ENCODE measurements at places on chromosomes 12 and 14. TPM values are rescaled to one million over a fixed set of nuclear protein-coding genes. Genes with fewer than 3 reads are reported as not detected.

- no peak within 1 kb of the TSS for H3K27ac ChIP-seq
- peak within 1 kb of the TSS; percentile 49 for H3K4me3 ChIP-seq
- H3K4me1 ChIP-seq: peaks cover 2% of the 10 kb centered on the region
These were observed at the start of gene B4GALNT3 for GRCh38 chr12:459430-460258. TSS of gene B4GALNT3 (plus strand) at chr12:459939. CDS start at chr12:460377, 438 bp downstream.

Gene NGB
- total RNA-seq: not detected

GRCh38 chr12:121778567-121779421 is 14.7 kb downstream of the RHOF start:
- no peak overlapping the region for H3K4me3 ChIP-seq
- no peaks in the 10 kb centered on the region for H3K36me3 ChIP-seq
- H3K27ac ChIP-seq: no peak overlapping the region
- H3K27me3 ChIP-seq: no peaks in the 10 kb centered on the region
- no peak for DNase-seq

Gene LMO3
- 1.3 TPM for total RNA-seq

- no peak overlapping the region for H3K27ac ChIP-seq
- peaks cover 8% of the 10 kb centered on the region for H3K4me1 ChIP-seq
- no peaks in the 10 kb centered on the region for H3K36me3 ChIP-seq
These were observed 37.8 kb upstream of the NFYB start for GRCh38 chr12:104175726-104176247.

Gene FGD6
- 18.1 TPM for total RNA-seq

- H3K27ac ChIP-seq: no peak overlapping the region
- H3K4me3 ChIP-seq: no peak overlapping the region
- no peak for DNase-seq
- H3K36me3 ChIP-seq: no peaks in the 10 kb centered on the region
- H3K4me1 ChIP-seq: peaks cover 5% of the 10 kb centered on the region
These were observed 3.9 kb upstream of the HSPA2 start for GRCh38 chr14:64536488-64537245.

Gene CCDC196
- total RNA-seq: not detected

DNA sequence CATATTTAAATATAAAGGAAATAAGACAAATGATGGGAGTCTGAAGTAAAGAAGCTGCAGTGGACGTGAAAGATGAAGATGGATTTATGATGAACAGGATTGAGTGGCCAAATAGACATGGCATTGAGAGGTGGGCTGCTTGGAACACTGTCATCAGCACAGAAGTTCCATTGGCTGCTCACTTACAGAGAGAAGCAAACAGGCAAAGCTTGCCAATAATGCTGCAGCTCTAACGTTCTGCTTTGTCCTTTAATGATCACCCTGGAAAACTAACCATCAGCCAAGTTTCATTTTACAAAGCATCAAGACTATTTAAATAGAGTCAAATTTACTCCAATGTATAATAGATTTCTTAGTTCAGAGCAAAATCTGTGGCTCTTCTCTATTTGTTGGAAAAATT is 721.4 kb downstream of the TMTC2 start:
- H3K4me3 ChIP-seq: no peak overlapping the region
- H3K27ac ChIP-seq: no peak overlapping the region
- H3K27me3 ChIP-seq: no peaks in the 10 kb centered on the region
- DNase-seq: no peak

Gene LTBP2
- total RNA-seq: 85.0 TPM

GRCh38 chr14:101066826-101067510 is 163.4 kb upstream of the RTL1 start:
- DNase-seq: no peak
- no peaks in the 10 kb centered on the region for H3K36me3 ChIP-seq
- H3K27me3 ChIP-seq: no peaks in the 10 kb centered on the region

DNA sequence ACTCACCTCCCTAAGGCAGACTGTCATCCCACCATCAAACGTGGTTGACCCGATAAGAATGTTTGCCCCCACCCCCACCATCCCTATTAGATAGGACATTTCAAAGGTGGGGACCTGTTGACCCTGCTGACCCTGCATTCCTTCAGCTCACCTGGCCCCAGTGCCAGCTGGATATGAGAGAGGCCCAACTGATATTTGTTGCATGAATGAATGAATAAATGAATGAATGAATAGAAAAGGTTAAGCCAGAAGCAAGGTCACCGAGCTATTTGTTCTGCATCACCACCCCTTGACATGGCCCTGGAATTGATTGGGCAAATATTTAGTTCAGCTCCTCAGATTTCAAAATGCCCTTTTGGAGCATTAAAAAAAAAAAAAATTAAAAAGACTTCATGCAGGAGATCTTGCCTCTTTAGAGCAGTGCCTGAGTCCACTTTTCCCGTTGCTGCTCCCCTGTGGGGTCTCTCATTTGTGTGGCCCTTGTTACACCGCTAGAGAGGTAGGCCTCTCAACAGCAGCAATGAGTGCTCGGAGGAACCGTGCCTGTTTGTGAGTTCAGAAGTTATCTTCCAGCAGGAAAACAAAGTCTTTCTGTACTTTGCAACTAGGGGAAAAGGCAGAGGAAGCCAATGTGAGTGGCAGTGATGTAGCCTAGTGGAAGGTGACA is 8.5 kb upstream of the SERPINA5 start:
- no peak for DNase-seq
- H3K4me3 ChIP-seq: no peak overlapping the region
- H3K27ac ChIP-seq: no peak overlapping the region
- no peaks in the 10 kb centered on the region for H3K27me3 ChIP-seq
- no peaks in the 10 kb centered on the region for H3K4me1 ChIP-seq
- H3K36me3 ChIP-seq: no peaks in the 10 kb centered on the region

- H3K4me3 ChIP-seq: no peak overlapping the region
- H3K4me1 ChIP-seq: no peaks in the 10 kb centered on the region
- H3K27me3 ChIP-seq: no peaks in the 10 kb centered on the region
- no peaks in the 10 kb centered on the region for H3K36me3 ChIP-seq
These were observed 7.5 kb upstream of the KLHL42 start for GRCh38 chr12:27772328-27773049.

GRCh38 chr14:72758420-72758819 is 135.5 kb downstream of the DPF3 start:
- no peaks in the 10 kb centered on the region for H3K4me1 ChIP-seq
- H3K27ac ChIP-seq: no peak overlapping the region
- H3K4me3 ChIP-seq: no peak overlapping the region
- no peaks in the 10 kb centered on the region for H3K36me3 ChIP-seq
- H3K27me3 ChIP-seq: no peaks in the 10 kb centered on the region
- DNase-seq: no peak

DNA sequence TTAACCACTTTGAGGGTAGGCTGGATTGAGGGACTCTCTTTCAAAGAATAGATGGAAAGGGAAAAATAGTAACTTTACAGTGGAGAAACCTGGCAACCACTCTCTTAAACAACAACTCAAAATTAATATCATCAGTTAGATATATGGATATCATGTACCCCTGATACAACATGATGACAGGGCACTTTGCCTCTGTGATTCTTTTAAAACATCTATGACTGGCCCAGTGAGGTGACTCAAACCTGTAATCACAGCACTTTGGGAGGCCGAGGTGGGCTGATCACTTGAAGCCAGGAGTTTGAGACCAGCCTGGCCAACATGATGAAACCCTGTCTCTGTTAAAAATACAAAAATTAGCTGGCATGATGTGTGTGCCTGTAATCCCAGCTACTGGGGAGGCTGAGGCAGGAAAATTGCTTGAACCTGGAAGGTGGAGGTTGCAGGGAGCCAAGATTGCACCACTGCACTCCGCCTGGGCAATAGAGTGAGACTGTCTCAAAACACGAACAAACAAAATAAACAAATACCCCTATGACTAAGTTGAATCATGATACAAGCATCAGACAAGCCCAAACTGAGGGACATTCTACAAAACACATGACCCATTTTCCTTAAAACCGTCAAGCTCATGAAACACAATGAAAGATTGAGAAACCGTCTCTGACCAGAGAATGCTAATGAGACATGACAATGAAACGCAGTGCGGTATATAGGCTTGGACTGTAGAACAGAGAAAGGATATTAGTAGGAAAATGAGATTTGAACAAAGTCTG is 26.4 kb upstream of the SLC7A8 start:
- no peak for DNase-seq
- H3K4me1 ChIP-seq: no peaks in the 10 kb centered on the region
- no peak overlapping the region for H3K4me3 ChIP-seq
- no peaks in the 10 kb centered on the region for H3K27me3 ChIP-seq
- H3K27ac ChIP-seq: no peak overlapping the region
- no peaks in the 10 kb centered on the region for H3K36me3 ChIP-seq

- no peaks in the 10 kb centered on the region for H3K4me1 ChIP-seq
- no peak overlapping the region for H3K27ac ChIP-seq
- no peak overlapping the region for H3K4me3 ChIP-seq
- H3K27me3 ChIP-seq: no peaks in the 10 kb centered on the region
- H3K36me3 ChIP-seq: no peaks in the 10 kb centered on the region
These were observed 48.5 kb downstream of the MDM2 start for GRCh38 chr12:68856510-68856909.

DNA sequence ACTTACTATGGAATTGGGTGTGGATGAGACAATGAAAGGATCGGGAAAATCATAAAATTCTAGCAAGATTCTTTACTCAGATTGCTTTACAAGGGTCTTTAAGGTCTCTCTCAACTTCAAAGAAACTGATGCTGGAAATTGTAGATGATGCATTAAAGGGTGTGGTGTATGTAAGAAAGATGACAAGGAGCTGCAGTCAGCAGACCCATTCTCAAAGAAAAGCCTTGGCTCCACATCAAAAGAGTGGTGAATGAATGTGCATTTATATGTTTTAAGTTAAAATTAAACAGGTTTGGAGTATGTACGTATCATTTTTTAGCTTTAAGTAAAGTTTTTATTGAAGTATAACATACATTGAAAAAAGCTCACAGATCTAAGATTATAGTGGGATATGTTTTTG is 194.5 kb downstream of the C12orf75 start:
- H3K4me3 ChIP-seq: no peak overlapping the region
- no peak overlapping the region for H3K27ac ChIP-seq
- no peaks in the 10 kb centered on the region for H3K27me3 ChIP-seq
- no peaks in the 10 kb centered on the region for H3K4me1 ChIP-seq

Gene REM2
- total RNA-seq: 0.12 TPM

Gene SDSL
- 7.9 TPM for total RNA-seq

GRCh38 chr12:95484524-95484923 is 10.6 kb downstream of the METAP2 start:
- no peak overlapping the region for H3K27ac ChIP-seq
- H3K4me3 ChIP-seq: no peak overlapping the region
- H3K4me1 ChIP-seq: peaks cover 1% of the 10 kb centered on the region
- no peak for DNase-seq
- no peaks in the 10 kb centered on the region for H3K36me3 ChIP-seq

Gene FBXW8
- total RNA-seq: 16.6 TPM

GRCh38 chr14:54606178-54606577 is 39.2 kb downstream of the SAMD4A start:
- no peaks in the 10 kb centered on the region for H3K36me3 ChIP-seq
- H3K27me3 ChIP-seq: no peaks in the 10 kb centered on the region
- no peak for DNase-seq
- H3K4me3 ChIP-seq: no peak overlapping the region
- peaks cover 2% of the 10 kb centered on the region for H3K4me1 ChIP-seq

GRCh38 chr12:1533205-1533601 is 61.2 kb downstream of the FBXL14 start:
- no peaks in the 10 kb centered on the region for H3K36me3 ChIP-seq
- peak overlapping the region; percentile 46 for H3K27ac ChIP-seq
- H3K27me3 ChIP-seq: no peaks in the 10 kb centered on the region

- peak overlapping the region; percentile 66 for H3K4me3 ChIP-seq
- H3K27me3 ChIP-seq: no peaks in the 10 kb centered on the region
- no peak for DNase-seq
These were observed 47.6 kb downstream of the PPP2R5C start for GRCh38 chr14:101808894-101809670.

DNA sequence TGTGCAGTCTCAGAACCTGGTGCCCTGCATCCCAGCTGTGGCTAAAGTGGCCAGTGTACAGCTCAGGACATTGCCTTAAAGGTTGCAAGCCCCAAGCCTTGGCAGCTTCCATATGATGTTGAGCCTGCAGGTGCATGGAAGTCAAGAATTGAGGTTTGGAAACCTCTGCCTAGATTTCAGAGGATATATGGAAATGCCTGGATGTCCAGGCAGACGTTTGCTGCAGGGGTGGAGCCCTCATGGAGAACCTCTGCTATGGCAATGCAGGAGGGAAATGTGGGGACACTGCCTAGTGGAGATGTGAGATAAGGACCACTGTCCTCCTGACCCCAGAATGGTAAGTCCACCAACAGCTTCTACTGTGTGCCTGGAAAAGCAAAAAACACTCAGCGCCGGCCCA is 17.9 kb upstream of the CNIH1 start:
- DNase-seq: no peak
- H3K27me3 ChIP-seq: no peaks in the 10 kb centered on the region
- H3K4me3 ChIP-seq: no peak overlapping the region
- H3K27ac ChIP-seq: no peak overlapping the region
- H3K36me3 ChIP-seq: no peaks in the 10 kb centered on the region

GRCh38 chr12:94973221-94973620 is 30.3 kb downstream of the NDUFA12 start:
- H3K36me3 ChIP-seq: no peaks in the 10 kb centered on the region
- H3K4me1 ChIP-seq: peaks cover 3% of the 10 kb centered on the region
- no peak overlapping the region for H3K27ac ChIP-seq
- no peak overlapping the region for H3K4me3 ChIP-seq
- H3K27me3 ChIP-seq: no peaks in the 10 kb centered on the region

DNA sequence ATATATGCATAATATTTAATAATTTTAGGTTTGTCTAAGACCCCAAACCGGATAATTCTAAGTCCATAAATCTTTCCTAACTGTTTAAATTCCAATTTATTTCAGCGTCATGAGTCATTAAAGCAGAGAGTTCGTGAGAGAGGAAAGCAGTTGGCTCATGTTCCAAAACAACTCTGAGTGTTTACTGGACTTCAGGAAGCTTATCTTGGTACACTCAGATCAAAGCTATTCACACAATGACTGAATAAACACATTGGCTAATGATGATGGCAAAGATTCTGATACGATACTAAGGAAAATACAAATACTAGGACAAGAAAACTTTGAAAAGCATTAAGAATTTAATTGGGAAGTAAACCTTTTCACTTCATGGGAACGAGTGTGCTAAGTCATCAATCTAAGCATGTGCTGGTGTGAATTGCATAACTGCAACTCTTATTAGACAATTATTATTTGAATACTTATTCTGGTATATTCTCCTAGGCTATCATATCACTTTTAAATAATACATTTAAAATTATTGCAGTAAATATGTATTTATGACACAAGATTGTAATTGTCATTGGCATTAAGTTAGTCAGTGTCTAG is 34.8 kb upstream of the CLEC14A start:
- H3K27ac ChIP-seq: no peak overlapping the region
- H3K36me3 ChIP-seq: no peaks in the 10 kb centered on the region
- no peak for DNase-seq
- no peaks in the 10 kb centered on the region for H3K4me1 ChIP-seq
- no peak overlapping the region for H3K4me3 ChIP-seq
- H3K27me3 ChIP-seq: no peaks in the 10 kb centered on the region

- H3K4me1 ChIP-seq: peaks cover 1% of the 10 kb centered on the region
- H3K4me3 ChIP-seq: no peak overlapping the region
- no peaks in the 10 kb centered on the region for H3K36me3 ChIP-seq
- H3K27me3 ChIP-seq: no peaks in the 10 kb centered on the region
- DNase-seq: no peak
These were observed 41.8 kb upstream of the DCN start for GRCh38 chr12:91224401-91224800.

- H3K36me3 ChIP-seq: no peaks in the 10 kb centered on the region
- no peak overlapping the region for H3K4me3 ChIP-seq
- no peaks in the 10 kb centered on the region for H3K4me1 ChIP-seq
- no peaks in the 10 kb centered on the region for H3K27me3 ChIP-seq
These were observed 39.6 kb downstream of the CCDC88C start for GRCh38 chr14:91377700-91378652.

Gene CLEC4D
- total RNA-seq: 0.35 TPM

Measured in ovary (tissue), 10 donors.